ENCODE measurements at places on chromosomes 1 and 21.

GRCh38 chr1:221760911-221761310 is 19.0 kb upstream of the DUSP10 start:
- no peak for DNase-seq

- DNase-seq = no peak
Observed at GRCh38 chr1:52111492-52111891, 30.4 kb upstream of the ZFYVE9 start.

DNA sequence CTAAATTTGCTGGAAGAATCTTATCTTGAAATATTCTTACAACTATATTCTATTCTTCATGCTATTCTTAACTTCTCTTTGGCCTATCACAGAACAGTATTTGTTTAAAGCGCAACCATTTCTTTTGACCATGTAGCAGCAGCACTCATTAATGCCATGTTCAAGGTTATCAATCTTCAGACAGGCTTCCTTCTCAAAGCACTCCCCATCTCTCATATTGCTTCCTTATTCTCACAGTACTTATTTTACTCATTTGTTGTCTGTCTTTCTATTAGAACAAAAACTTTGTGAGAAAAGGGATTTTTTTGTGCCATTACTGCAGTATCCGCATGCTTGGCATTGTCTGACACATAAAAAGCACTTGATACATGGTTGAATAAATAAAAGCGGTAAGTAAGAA is 89.7 kb downstream of the ATP1B1 start:
- no peak for DNase-seq

GRCh38 chr1:27633298-27633610 is 1.7 kb downstream of the FGR start:
- DNase-seq = no peak

DNA sequence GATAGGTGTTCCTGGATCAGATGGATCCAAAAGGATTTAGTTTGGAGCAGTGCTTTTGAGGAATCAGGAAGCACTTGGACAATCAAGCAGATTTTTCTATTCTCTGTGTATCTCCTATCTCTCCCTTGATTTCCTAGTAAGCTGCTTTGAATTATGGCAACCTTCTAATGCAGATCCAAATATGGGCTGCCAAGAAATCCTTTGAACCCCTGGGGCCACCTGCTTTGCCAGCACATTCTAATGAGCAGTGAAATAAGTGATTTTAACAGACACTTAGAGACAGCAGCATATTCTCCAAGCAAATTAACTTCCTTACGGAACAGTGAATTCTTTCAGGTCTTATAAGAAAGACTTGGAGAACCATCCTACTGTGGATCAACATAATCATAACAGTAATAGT is 195.4 kb downstream of the GPR52 start:
- no peak for DNase-seq

DNA sequence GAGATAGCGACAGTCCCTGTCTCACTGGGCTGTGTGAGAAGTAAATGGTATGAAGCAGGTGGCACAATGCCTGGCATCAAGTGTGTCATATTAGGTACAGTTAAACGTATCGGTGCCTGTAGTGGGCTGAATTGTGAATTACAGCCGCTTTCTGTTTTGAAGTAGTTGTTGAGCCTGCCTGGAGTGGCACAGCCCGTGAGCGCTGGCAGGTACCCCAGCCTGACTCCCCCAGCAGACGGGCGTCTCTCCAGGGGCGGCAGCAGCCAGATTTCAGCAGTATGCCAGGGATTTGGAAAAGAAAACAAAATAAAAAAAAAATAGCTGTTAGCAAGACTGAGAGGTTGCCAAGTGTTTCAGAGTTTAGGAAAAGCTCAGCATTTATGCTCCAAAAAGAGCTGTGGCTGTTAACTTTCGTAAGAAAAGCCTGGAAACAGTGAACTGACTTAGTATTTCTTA is 26.6 kb upstream of the GPR153 start:
- no peak for DNase-seq

DNA sequence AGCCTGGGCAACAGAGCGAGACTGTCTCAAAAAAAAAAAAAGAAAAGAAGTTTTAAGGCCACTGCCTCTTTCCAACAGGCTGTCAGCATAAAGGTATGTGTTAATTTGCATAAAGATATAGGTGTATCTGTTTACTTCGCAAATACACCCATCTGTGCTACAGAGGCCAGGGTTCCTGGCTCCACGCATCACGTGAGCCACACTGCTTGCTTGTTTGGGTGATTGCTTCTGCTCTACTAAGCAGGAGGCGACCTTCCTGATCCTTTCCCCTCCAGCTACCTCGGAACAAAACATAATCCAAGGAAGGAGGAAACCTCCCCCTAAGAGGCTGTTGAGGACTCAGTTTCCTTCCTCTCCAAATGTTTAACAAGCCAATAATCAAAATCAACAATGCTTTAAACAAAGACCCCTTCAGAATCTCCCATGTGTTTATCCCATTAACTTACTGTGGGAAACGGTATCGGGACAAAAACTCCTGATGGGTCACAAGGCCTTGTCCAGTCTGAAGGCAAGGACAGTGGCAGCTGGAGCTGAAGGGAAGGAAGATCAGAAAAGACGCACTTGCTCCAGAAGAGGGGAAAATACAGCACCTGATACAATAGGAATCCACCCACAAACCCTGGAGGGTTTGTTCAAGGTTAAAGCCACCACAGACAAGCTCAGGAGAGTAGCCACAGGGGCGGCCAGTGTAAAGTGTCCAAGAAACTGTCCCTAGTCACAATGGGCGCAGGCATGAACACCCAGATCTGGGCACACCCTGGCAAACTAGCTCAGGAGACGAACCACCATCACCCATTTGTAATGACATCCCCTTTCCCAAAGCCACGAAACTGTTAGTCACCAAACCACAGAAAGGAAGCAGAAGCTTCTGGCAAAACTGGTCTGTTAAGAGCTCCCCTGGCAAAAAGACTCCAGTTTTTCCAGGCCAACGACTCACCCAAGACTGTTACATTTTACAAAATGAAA is 17.2 kb downstream of the CTNNBIP1 start:
- DNase-seq = no peak

DNA sequence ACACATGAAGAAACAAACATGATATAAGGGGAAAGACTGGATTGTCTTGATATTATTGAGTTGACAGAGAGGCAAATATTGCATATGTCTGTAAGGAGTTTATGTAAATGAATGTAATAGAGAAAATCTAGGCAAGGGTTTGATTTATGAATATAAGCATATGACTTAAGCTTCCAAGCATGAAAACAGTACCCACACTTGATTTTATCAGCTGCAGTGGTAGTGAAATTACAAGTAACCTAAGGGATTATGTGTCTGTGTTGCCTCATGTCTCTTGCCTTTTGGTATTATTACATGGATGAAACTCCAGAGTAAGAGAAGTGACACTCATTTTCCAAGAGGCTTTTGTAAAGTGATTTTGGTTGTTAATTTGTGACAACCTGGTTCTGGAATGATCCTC is 1678.9 kb downstream of the KCNT2 start:
- no peak for DNase-seq

DNA sequence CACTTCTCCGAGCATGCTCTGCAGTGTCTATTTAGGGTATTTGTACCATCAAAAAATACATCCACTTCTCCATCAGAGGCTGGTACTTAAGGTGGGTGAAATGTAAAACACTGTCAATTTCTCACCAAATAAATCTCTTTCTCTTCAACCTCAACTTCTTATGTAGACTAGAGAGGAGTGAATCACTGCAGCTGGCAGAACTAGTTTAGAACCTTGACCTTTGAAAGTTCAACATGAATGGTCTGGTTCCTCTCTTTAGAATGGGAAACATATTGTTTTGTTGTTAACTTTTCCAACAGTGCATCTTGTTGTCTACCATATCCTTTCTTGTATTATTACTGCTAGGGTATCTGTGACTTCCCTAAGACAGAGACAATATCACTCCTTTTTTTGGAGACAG is 20.1 kb upstream of the SLC44A5 start:
- no peak for DNase-seq

DNA sequence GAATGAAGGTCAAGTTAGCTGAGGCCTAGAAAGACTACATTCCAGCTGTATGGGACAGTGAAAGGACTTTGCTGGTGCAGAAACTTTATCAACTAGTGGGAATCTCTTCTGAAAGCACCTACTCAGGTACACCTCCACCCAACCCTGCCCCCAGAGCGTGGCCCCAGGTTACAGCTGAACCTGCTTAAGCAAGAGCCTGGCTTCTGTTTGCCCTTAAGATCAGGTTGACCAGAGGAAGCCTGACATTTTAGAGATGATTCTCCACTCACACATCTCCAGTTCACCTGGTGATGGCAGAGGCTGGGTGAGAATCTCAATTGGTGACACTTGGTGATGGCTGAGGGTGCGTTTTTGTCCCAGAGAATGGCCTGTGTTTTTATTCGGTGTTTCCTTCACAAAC is 24.0 kb downstream of the ELAPOR1 start:
- DNase-seq = no peak

GRCh38 chr1:248733566-248733965 is 22.0 kb downstream of the LYPD8 start:
- no peak for DNase-seq

GRCh38 chr1:22609291-22609690 is 27.1 kb upstream of the C1QA start:
- DNase-seq = no peak

GRCh38 chr1:58845942-58846341 is 62.1 kb upstream of the JUN start:
- no peak for DNase-seq

- no peak for DNase-seq
Observed at GRCh38 chr21:36923270-36923669, 43.2 kb downstream of the HLCS start.

GRCh38 chr1:200707116-200707515 is 31.6 kb upstream of the CAMSAP2 start:
- no peak for DNase-seq

DNA sequence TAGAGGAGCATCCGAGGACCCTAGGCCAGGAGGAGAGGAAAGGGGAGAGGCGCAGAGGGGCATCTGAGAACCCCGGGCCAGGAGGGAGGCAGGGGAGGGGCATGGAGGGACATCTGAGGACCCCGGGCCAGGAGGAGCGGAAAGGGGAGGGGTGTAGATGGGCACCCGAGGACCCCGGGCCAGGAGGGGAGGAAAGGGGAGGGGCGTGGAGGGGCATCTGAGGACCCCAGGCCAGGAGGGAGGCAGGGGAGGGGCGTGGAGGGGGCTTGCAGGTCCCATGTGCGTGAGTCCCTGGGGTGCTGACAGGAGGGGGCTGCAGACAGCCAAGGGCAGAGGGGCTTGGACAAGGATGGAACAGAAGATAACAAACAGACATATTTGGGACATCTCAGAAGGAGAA is 190.0 kb upstream of the ARHGEF16 start:
- DNase-seq = no peak

Measured in CD4-positive, alpha-beta T cell treated with Interleukin-15 for 4 hours (primary cell).